ENCODE measurements at places on chromosomes 1 and 21.

DNA sequence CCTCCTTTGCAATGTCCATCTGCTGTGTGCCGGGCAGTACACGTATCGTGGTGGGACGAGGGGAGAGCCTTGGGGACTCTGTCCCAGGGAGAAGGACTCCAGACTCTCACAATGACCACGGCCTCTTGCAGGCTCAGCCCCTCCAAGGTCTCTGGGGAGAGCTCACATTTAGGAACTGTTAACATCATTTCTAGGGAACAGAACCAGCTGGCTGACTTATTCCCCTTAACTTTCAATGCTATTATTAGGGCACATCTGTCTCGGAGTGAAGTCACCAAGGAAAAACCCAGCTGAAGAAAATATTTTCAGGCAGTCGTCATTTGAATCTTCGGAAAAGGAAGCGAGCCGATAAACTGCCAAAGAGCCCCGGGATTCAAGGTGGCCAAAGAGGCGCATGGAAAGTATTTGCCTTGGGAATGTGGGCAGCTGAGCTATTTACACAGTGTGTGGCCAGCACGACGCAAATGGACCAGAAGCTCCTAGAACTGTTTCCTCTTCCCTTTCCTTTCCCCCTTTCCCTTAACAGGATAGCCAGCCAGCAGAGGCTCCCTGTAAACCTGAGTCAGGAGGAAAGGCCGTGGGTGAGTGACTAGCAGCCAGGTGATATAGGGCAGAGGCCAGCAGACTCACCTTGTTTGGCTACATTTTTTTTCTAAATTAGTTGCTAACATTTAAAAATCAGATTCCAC lies 74.5 kb downstream of the ITPKB start:
- no peak for DNase-seq

GRCh38 chr1:246695666-246696065 lies 28.5 kb upstream of the SCCPDH start:
- no peak for DNase-seq

GRCh38 chr1:212030936-212031528 lies 4.3 kb downstream of the INTS7 start:
- DNase-seq, result no peak

DNA sequence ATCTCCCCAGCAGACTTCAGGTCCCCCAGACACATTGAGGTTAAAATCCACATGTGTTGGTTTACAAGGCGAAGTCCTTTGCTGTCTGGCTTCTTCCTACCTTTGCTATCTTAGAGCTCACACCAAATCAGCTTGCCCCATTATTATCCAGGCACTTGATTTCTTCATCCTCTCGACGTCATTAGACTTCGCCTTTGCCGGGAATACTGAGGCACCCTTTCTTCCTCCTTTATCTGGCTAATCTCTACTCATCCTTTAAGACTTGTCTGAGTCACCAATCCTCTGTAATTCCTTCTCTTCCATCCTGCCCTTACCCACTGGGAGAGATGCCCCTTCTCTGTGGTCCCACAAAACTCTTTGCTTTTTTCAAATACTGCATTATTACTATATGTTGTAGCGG lies 9.2 kb upstream of the XCL2 start:
- DNase-seq, result no peak

- DNase-seq, result no peak
Measured at GRCh38 chr1:59639266-59639665, 175.5 kb upstream of the HOOK1 start.

DNA sequence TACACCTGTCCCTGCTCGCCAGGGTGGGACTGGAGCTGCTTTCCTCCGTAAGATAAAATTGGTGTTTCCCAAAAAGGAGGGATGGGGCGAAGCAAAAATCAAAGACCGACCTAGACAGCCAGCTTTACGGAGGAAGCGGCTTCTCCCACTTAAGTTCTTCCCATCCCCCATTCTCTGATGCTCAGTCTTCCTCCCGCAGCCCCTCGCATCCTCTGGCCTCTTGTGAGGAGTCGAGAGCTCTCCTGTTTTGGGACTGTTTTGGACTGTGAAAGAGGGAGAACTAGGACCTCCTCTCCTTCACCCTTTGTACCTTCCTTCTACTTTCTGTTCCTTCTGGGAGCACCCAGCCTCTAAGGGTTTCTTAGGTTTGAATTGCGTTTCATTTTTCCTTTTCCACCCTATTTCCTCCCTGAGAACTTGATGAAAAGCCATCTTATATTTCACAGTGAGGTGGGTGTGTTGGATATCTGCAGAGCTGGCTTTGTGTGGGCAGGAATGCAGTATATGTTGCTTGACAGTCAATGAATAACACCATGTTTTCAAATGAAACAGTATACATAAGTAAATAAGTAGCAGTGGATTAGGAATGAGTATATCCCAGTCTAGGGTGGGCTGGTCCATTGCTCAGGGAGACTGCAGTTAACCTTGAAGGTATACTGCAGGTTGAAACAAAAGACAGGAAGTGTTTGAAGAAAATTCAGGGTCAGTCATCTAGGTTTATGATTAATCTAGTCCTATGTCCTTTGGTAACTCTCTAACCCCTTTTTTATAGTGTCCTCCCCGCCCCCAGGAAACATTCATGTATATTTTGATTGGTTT lies 848 bp downstream of the CTTNBP2NL start:
- DNase-seq, result no peak

- no peak for DNase-seq
Measured at GRCh38 chr1:71494163-71494562, 413.3 kb upstream of the ZRANB2 start.

DNA sequence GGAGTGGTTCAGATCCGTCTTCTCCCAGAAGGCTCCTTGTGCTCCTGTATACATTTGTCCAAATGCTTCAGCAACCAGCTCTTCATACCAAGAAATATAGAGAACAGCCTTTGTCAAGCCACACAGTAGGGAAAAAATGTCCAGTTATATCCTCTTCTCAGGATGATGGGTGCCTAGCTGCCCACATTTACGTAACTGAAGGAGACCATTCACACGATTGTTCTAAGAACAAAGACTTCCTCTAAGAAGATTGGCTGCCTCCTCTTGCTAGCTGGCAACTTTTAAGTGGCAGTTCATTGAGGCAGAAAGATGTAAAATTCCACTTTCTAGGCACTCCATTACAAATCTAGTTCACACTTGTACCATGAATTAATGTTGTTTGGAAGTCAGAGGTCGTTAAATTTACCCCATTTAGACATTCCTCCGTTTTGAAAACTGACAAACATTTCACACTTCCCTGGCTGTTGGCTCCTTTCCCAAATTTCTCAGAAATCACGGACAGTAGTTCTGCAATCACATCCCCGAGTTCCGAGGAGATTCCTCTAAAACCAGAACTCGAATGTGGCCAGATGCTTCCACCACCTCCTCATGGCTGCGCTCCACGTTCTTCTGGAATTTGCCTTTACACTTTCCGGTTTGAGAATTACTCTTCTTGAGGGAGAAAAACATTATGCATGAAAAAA lies 45.6 kb upstream of the CSF1 start:
- DNase-seq, result no peak

DNA sequence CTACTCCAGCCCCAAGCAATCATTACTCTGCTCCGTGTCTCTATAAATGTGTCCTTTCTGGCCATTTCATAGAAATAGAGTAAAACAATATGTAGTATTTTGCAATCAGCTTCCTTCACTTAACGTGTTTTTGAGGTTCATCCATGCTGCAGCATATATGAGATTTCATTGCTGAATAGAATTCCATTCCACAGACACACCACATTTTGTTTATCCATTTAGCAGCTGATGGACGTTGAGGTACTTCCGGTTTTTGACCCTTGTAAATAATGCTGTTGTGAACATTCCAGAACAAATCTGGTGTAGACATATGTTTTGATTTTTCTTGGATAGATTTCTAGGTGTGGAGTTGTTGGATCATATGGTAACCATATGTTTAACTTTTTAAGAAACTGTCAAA lies 30.7 kb downstream of the ADAM30 start:
- no peak for DNase-seq

DNA sequence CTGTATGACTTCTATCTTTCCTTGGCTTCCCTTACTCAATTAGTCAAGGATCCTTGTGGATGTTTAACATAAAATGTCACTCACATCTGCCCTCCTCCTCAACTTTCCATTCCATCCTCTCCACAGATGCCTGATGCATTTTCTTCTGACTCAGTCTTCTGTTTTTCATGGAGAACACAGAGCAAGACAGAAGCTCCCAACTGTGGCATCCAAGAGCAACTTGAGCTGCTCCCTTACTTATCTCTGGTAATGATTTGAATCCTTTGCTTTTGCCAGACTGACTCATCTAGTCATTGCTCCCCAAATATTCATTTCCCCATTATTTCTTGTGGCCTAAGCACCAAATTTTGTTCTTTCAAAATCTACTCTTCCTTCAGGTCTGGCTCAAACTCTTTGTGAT lies 120.6 kb downstream of the LYPLAL1 start:
- no peak for DNase-seq

DNA sequence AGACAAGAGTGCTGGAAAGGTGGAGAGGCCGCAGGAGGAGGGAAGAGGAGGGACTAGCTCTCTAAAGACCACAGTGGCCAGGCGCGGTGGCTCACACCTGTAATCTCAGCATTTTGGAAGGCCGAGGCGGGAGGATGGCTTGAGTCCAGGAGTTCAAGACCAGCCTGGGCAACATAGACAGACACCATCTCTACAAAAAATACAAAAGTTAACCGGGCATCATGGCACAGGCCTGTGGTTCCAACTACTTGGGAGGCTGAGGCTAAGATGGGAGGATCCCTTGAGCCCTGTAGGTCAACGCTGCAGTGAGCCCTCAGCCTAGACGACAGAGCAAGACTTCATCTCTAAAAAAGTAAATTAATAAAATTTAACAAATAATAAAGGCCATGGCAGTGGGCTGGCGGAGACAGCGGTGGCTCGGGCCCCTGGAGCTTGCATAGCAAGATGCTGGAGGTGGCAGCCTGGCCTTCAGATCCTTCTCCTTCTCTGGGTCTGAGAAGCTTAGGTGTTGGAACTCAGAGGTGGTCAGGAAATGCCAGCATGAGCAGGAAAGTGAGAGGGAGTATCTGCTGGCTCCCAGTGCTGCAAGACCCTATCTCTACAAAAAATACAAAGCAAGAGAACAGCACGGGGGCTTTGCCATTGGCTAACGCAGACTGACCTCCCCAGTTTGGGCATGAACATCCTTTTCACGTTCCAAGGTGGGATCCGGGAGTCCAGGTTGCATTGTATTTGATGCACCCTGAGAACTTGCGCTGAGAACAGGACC lies 10.7 kb downstream of the WNT3A start:
- no peak for DNase-seq

DNA sequence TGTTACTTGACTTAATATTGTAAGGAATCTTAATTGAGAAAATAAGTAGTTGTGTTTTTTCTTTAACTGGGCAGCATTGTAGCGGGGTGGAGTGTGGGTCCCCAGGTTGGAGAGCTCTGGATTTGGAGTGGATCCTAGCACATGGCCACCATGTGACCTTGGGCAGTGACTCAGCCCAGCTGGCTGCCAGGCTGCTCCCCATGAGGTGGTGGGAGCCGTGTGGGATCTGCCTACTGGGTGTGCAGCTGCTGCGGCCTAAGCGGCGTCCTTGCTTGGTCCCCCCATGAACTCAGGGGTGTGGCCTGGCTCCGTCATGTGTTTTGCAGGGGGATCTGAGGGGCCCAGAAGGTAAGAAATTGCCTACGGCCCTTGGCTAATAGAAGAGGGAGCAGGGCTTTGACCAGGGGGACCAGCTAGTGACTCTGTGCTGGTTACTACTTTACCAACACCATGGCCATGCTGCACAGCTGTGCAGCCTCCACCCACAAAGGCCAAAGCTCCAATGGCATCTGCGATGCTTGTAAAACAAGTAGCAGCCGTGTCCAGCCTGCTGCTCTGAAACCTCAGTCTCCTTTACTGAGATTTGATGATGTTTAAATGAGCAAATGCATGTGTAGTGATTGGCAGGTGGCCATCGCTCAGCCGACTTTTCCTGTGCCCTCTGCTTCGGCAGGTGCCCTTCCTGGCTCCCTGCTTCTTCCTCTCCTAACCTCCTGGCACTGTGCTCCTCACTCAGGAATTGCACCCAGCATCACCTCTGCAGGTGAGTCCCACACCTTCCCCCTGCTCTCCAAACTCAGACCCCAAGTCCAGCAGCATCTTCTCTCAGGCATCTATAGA lies 68.3 kb downstream of the ADARB1 start:
- no peak for DNase-seq

DNA sequence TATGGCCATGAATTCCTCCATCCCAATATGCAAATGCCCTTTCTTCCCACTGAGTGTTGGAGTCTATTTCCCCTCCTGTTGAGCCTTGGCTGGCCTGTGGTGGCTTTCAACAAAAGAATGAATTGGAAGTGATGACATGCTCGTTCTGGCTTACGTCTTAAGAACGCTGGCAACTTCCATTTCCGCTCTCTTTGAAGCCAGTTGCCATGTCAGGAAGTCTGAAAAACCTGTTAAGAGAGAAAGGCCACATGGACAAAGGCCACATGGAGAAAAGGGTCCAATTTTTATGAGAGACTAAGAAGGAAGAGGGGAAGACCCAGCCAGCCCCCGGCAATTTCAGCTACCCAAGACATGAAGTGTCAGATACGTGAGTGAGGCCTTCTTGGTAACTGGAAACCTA lies 45.6 kb upstream of the GADD45A start:
- no peak for DNase-seq

- no peak for DNase-seq
Measured at GRCh38 chr1:17485281-17485680, 45.8 kb upstream of the RCC2 start.

- no peak for DNase-seq
Measured at GRCh38 chr1:217186664-217187063, 444.2 kb downstream of the GPATCH2 start.

DNA sequence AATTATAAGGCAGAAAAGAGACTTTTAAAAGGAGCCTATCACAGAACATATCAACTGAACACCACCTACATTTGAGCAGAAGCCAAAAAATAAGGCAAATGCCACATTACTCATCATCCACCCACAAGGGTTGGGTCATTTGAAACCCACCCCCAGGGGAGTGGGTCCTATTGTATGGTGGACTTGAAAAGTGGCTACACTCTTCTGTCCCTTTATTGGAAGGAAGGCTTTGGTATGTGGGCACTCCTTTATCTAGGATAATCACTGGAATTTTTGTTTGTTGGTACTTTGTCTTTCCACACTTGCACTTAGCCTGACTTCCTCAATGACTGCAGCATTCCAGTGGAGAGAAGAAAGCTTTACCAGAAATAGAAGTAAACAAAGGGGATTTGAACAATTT lies 157.2 kb upstream of the COL11A1 start:
- no peak for DNase-seq

DNA sequence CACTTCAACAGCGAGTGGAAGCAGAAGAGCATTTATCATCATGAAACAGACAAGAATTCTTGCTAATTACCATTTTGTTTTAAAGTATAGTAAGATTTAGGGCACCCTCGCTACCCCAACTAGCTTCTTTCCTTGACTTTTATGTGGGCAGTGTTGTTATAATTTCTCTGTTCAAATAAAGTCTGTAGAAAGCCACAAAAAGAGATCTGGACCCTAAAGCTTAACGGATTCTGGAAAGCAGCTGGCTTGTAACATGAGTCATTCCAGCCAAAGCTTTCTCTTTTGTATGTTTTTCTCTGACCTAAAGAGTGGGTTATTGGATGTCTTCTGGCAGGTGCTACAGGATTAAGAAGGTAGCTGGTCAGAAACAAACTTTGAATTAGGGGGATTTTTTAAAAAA lies 37.4 kb downstream of the RUNX1 start:
- no peak for DNase-seq
